Stromal cell of bone marrow (primary cell): ENCODE measurements at places on chromosomes 13 and 19.

DNA sequence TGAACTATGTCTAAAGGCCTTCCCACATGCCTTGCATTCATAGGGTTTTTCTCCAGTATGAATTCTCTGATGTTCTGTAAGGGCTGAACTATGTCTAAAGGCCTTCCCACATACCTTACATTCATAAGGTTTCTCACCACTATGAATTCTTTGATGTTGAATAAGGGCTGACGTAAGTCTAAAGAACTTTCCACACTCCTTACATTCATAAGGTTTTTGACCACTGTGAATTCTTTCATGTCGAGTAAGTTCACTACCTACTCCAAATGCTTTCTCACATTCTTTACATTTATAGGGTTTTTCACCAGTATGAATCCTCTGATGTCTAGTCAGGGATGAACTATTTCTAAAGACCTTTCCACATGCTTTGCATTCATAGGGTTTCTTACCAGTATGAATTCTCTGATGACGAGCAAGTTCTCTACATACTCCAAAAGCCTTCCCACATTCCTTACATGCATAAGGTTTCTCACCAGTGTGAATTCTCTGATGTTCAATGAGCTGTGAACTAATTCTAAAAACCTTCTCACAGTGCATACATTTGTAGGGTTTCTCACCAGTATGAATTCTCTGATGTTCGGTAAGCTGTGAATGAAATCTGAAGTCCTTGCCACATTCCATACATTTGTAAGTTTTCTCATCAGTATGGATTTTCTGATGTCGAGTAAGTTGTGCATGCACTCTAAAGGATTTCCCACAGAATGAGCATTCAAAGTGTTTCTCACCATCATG lies 19.1 kb upstream of the ZNF260 start:
- DNase-seq, result no peak

DNA sequence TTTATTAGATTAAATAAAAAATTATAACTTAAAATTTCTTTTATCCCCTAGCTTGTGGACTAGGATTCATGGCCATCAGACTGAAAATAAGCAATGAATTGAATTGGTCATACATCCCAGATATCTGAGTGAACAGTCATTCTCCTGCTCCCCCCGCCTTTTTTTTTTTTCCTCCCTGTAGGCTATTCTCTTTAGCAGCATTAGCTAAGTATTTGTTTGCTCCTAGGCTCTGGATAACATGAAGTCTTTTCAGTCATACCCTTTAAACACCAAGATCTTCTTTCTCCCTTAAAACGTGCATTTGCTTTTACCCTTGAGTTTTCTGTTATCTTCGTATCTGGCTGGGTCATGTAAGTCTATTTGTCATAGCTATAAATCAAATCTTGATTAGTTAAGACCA lies 866.7 kb upstream of the SPRY2 start:
- DNase-seq, result no peak

GRCh38 chr13:62173958-62174357 lies 758.3 kb upstream of the PCDH20 start:
- DNase-seq, result no peak

DNA sequence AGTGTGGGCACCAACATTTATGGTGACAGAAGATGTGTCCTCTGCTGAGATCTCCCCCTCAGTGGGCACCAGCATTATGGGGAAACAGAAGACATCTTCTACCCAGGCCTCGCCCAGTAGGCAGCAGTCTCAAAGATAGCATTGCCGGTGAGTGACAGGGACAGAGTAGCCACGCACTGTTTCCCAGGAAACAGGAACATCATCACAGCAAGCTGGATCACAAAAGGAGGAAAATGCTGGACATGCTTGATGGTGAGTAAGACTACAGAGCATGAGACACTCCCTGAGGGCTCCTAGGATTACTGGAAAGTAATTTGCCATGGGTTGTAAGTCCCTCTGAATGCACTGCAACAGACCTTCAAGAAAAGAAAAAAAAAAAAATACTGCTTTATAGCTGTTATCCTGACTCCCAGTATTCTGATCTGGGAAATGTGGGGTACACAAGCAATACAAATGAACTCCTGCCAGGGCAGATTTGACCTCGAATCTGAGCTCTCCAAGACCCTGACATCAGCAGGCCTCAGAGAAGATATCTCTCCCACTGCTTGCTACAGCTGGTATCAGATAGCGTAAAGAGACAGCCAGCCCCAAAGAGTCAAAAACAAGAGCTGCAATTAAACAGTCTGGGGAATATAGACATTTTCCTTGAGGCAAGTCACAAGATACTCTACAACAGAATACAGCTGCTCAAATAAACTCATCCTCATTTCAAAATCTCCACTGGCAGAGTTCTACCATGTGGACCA lies 180.4 kb downstream of the RBM26 start:
- DNase-seq, result peak; percentile 0

DNA sequence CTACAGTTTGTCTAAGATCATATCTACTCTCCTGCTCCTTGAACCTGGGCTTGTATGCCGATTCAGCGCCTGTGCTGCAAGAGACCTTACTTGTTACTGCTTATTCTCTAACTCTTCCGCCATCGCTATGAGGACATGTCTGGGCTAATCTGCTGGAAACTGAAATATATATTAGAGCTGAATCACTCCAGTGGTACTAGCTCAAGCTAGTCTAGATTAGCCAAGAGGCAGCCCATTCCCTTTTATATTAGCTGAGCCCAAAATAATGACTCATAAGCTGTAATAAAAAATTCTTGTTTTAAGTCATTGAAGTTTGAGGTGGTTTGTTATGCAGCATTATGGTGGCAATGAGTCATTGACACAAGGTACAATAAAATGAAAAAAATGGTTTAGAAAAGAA lies 52.8 kb downstream of the SLC6A16 start:
- DNase-seq, result peak; percentile 33

- DNase-seq, result no peak
Observed at GRCh38 chr13:106710266-106710665, 142.3 kb upstream of the ARGLU1 start.

- no peak for DNase-seq
Observed at GRCh38 chr13:95463531-95463930, 89.0 kb upstream of the CLDN10 start.

DNA sequence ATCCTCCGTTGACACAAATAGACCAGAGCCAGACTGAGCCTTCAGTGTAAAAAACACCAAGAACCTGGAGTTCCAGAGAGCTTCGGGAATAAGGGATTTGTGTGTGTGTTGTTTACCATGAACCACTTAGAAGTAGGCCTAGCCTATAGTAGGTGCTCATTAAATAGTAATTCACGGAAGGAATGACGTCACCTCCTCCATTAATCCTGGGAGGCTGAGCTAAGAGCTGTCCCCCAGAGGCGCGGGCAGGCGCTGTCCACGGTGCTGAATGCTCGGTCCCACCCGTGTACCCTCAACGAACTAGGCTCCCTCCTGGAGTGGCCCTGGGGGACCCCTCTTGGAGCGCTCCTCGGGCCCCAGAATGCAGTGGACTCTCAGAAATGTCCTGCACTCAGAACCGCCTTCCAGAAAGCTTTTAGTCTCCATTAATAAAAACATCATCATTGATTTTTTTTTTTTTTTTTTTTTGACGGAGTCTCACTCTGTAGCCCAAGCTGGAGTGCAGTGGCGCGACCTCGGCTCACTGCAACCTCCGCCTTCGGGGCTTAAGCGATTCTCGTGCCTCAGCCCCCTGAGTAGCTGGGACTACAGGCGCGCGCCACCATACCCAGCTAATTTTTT lies 6.5 kb downstream of the UNC13A start:
- DNase-seq, result no peak

GRCh38 chr13:102913914-102914313 lies 68.1 kb downstream of the ERCC5 start:
- no peak for DNase-seq

DNA sequence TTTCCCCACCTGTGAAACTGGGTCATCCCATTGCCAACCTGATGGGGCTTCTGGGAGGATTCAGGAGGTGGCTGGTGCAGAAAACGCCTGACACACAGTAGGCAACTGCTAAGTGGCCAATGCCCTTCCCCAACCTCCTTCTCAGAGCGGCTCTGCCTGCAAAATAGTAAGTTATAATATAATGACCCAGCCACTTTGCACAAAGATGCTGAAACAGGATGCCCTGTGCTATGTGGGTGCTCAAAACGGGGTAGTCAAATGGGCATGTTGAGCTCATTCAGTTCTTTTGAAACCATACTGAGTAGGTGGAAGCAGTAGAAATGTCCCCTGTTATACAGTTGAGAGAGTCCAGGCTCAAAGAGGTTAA lies 507 bp downstream of the MARCHF2 start:
- DNase-seq, result no peak

GRCh38 chr19:5905114-5905778 lies 574 bp downstream of the VMAC start:
- DNase-seq, result no peak

DNA sequence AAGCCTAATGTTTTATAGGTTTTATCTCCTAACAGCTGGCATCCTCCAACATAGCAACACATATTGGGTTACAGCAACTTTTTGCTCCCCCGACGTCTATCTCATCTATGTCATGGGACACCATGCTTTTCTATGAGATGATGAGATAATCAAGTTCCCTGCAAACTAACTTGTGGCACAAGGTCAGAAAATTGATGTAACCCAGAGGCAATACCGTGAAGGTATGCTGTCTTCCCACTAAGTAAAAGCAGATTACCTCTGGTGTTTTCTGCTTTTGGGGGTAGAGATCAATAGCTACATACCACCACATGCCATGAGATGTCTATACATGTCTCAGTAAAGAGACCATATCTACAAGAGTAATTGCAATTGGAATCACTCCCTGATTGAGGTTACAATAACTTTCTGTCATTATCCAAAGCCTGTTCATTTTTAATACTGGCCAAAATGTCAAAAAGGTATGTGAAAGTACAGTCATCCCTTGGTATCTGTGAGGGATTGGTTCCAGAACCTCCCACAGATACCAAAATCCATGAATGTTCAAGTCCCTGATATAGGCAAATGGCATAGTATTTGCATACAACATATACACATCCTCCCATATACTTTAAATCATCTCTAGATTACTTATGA lies 131.3 kb downstream of the CYSLTR2 start:
- DNase-seq, result no peak

DNA sequence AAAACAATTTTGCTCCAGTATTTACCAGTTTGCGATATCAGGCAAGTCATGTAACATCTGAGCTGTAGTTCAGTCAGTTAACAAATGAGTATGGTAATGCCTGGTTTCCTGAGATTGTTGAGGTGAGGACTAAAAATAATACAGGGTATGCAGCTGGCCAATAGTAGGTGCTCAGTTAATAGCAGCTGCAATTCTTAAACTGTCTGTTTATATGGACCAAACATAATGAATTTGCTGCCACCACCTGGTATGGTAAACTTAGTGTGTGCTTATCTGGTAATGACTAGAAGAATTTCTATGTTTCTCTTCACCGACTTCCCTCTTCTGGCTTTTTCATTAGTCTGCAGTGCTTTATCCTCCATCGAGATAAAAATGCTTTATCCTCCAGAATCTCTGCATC lies 9.1 kb downstream of the ZMYM2 start:
- no peak for DNase-seq

DNA sequence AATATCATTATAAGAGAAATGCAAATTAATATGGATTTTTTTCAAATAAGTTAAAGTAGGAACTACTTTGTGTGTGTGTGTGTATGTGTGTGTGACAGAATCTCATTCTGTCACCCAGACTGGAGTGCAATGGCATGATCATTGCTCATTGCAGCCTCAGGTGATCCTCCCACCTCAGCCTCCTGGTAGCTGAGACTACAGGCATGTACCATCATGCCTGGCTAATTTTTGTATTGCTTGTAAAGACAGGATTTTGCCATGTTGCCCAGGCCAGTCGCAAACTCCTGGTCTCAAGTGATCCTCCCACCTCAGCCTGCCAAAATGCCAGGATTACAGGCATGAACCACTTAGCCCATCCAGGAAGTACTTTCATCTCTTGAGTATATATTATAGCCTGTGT lies 3.2 kb upstream of the ERVV-2 start:
- no peak for DNase-seq

DNA sequence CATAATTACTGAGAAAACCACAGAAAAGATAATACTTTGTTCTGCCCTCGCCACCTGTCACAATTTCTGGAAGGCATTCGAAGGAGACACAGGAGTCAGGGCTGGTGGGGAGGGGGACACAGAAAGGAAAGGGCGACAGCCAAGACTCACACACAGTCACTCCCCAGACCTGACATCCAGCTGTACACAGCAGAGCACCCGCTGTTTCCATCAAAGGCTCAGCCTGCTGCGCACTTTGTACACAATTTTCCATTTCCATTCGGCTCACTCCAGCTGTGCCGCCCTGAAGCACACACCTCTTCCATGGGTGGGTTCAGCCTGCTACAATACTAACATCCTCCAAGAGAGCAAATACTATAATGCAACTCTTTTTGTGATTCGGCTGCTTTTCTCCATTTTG lies 38.0 kb downstream of the STK24 start:
- no peak for DNase-seq

DNA sequence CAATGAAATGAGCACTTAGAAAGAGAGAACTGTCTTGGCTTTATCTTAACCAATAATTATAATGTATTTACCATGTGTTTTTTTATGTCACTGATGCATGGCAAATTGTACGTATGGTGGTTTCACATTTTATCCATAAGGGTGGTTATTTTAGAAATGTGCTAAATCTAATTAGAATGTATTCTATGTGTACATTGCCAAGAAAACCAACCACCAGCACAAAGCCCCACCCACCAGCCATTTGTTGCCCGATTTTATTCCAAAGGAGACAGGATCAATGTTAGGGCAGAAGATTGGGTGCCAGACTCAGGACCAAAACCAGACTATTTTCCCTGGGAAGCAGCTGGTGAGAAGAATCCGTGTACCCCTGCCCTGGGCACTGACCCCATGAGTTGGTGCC lies 63.0 kb upstream of the SOX1 start:
- DNase-seq, result no peak

GRCh38 chr13:64930636-64931035 lies 2299.5 kb downstream of the PCDH9 start:
- DNase-seq, result no peak

- DNase-seq, result no peak
Observed at GRCh38 chr13:108020027-108020426, 195.3 kb downstream of the LIG4 start.

GRCh38 chr13:32838945-32839344 lies 177.3 kb upstream of the KL start:
- no peak for DNase-seq

GRCh38 chr13:40217675-40218074 lies 448.8 kb downstream of the FOXO1 start:
- DNase-seq, result no peak

DNA sequence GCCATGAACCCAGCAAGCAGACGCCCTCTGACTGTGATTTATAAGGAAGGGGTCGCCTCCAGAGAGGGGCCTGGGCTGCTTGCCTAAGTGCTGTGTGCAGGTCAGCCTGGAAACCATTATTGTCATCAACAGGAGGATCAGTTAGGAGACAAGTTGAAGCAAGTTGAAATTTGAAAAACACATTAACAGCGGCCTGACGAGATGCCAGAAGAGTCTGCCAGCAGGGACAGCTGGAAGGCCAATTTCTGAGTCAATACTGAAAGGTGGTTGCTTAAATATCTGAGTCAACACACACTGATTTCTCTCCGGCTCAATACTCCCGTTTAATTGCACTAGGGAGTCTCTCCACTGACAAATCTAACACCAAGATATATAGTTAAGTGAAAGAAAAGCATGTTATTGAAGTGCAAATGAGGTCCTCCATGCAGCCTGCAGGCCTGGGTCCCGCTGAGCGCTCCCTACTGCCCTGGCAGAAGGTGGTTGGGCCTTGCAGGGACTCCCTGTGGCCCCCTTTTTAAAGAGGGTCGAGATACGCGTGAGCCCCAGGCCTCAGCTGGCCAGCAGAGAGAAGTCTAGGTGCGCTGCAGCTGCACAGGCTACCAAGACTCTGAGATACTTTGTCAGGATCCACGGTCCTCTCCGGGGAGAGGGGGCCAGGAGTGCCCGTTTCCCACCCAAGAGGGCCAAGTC lies 91.1 kb downstream of the RNASEH2B start:
- peak; percentile 74 for DNase-seq
